ENCODE measurements at places on chromosomes 5 and 9. TPM values are rescaled to one million over a fixed set of nuclear protein-coding genes. Genes with fewer than 3 reads are reported as not detected.
A peak's percentile ranks its signal among the peaks of the same experiment; 100 is the strongest.

DNA sequence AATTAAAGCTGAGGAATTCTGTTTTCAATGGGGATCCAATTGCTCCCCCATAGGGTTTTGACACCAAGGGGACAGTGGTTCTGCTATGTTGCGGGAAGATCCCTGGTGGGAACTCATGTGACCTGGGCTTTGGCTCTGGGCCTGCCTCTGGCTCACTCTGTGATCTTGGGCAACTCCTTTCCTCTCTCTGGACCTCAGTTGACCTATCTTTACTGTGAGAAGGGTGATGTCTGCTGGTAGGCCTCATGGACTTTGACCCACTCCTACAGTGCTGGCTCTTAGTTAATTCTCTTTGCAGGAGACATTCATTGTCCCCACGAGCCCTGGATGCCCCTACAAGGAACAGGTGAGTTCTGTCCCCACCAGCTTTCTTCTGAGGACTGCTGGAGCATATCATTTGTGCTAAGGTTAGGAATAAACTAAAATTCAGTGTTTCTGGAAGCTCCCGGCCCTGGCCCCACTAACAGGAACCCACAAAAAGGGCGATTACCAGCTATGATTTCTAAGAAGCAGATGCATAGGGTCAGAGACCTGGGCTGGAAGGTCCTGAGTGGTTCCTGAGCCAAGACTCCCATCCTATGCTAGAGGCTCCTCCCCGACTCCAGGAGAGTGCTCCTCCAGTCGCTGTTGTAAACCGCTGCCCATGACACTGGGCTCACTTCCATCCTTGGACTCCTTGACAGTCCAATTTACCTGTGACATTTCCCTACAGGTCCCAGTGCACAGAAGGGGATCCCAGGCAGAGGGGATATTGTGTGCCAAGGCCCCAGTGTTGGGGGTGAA, 218.3 kb downstream of the PAX5 start:
- DNase-seq, result no peak

Gene OR1L8
- total RNA-seq, result 0.20 TPM

DNA sequence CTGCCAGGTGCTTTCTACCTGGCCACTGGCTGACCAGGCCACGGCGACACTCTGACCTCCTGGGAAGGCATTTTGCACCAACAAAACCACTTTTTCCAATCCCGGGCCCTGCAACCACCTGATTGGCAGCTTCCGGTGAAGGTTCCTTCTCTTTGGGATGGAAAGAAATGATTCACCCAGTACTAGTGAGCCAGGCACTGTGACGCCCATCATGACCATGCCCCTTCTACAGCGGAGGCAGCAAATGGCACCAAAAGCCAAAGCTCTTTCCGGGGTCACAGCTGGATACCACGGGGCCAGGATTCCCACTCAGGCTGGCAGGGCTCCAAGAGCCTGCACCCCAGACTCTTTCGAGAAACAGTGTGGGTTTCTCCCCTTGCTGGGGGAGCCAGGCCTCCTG, 4.7 kb downstream of the NOTCH1 start:
- DNase-seq, result peak; percentile 80

GRCh38 chr9:22693156-22693555, 246.5 kb downstream of the DMRTA1 start:
- DNase-seq, result no peak

Measured in lung microvascular endothelial cell (primary cell).